ENCODE measurements at places on chromosomes 1 and 21.

DNA sequence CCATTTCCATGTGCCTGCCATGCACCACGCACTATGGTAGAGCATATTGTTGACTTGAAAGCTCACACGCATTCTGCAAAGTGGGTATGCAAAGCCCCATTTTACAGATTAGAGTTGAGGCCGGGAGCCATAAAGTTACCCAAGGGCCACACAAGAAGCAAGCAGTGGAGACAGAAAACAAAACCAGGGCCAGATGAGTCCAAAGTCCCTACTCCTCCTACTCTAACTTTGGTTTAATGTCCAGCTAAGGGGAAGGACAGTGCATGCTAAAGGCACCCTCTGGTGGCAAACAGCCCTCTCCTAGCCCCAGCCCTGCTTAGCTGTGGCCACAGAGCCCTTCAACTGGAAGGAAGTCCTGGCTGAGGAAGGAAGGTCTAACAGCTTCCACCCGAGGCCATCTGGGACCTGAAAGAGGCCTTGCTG, 74.9 kb downstream of the SLC66A1 start:
- no peak for DNase-seq

GRCh38 chr1:194309269-194309668, 1122.9 kb upstream of the B3GALT2 start:
- DNase-seq, result no peak

DNA sequence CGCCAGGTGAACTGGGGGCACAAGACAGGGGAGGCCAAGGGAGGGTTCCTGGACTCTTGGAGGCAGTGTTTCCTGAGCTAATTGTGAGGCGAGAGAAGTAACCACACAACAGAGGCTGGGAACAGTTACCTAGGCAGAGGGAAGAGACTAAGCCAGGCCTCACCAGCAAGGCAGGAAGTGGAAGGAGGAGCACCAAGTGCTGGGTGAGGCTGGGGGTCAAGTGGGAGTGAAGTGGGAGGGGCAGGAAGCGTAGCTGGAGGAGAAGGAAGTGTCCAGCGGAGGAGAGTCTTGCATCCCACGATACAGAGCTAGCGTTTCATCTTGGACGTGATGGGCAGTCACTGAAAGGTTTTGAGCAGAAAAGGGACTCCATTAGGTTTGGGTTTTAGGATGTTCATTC, 48.3 kb upstream of the CAPZB start:
- DNase-seq, result no peak

DNA sequence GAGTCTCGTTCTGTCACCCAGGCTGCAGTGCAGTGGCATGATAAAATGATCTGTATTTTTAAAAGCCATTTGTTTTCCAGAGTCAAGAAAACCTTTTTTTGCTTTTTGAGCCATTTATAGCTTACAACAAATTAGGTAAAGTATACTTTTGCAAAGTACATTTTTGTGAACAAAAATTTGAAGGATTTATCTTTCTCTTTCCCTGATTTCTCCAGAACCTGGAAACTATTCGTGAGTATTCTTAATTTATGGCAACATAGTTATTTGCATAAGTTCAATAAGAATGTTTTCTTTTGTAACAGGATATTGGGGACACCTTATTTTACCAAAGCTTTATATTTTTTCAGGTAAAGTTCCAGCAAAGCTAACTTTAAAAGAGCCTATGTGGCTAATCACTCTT, 37.4 kb upstream of the SLC35F3 start:
- DNase-seq, result no peak

DNA sequence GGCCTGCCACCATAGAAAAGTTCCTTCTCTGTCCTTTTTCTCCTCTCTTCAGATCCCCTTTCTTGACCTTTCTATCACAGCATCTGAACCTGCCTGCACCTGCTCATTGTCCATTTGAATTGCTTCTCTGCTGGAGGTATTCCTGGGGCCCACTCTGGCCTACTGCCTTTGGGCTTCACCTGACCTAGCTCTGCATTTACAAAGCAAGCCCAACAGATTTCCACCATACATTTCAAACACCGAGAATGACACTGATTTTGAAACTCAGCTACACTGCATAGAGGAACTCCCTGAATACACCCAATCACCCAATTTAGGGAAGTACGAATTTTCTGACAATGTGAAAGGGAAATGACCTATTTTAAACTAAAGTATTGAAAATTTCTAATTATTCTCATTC, 284.5 kb upstream of the USP25 start:
- DNase-seq, result no peak

GRCh38 chr1:26991310-26992116, 2.0 kb upstream of the TRNP1 start:
- DNase-seq, result no peak

- no peak for DNase-seq
These were observed 318.4 kb downstream of the FAM72C start for GRCh38 chr1:143653429-143653802.

DNA sequence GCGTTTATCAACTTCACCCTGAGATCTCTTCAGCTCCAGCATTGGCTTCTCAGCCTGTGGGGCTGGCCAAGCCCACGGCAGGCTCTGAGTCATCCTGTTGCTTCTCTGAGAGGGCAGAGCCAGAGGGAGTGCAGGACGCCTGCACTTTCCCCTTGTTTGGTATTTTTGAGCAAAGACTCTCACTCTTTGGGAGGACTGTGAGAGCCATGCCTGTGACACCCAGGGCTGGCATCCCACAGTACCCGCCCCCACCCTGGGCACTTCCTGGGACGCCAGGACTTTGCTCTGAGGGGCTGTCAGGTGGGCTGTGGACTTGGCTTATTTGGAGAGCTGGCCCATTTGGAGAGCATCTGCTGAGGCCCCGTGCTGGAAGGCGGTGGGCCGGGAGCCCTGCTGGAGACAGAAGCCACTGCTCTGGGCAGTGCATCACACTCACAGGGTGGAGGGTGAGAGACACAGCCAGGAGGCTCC, 37.4 kb downstream of the VANGL1 start:
- DNase-seq, result peak; percentile 77

DNA sequence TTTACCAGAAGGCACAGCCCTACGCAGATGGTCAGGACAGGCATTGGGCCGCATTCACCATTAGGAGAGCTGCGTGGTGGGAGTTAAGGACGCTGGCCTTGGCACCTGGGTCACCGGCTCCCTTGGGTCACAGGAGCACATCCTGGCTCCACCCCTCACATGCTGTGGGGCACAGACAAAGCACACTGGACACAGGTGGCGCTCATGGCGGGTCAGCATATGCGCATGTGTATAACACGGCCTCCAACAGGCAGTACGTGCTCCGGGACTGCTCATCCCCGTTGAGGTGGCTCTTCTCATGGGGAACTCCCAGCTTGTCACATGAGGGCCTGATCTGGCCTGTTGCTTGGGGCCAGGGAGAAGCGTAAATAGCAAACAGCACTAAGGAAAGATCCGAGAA, 25.0 kb downstream of the PGBD5 start:
- DNase-seq, result no peak

DNA sequence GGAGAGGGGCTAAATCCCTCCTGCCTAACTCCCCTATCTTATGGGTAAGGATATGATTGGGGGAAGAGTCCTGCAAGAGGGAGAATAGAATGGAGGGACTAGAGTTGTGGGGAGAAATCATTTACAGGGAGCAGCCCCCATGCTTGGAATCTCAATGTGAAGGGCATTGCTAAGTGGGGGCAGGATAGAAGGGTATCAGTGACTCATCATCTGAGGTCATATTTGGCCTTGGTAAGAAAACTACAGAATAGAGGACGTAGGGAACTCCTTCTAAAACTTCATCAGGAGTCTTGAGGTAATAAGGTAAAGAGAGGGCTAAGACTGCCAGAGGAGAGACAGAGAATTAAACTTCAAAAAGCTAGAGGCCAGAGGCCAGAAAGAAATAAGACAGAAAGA, 487 bp downstream of the HJV start:
- no peak for DNase-seq

GRCh38 chr1:96715482-96715881, 6.1 kb upstream of the PTBP2 start:
- DNase-seq, result no peak

GRCh38 chr1:113415310-113416070, 25.2 kb downstream of the MAGI3 start:
- DNase-seq, result no peak

DNA sequence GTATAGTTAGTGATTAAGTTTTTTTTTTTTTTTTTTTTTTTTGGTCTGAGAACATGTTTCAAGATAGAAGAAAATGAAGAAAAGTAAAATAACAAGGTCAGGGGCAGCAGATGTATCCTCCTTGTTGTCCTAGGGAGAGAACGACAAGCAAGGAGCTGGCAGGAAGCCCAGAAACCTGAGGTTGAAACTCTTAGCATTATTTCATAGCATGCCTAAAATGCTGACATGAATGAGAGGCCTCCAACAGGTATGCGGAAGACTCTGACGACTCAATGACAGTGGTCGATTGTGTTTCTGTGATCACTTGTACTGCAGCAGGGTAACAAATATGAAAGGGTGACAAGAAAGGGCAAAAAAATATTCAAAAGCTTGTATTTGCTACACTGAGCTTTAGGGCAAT, 415.9 kb downstream of the PLA2G4A start:
- DNase-seq, result peak; percentile 37
